ENCODE measurements at places on chromosomes 2 and 18.
A peak's percentile ranks its signal among the peaks of the same experiment; 100 is the strongest.

DNA sequence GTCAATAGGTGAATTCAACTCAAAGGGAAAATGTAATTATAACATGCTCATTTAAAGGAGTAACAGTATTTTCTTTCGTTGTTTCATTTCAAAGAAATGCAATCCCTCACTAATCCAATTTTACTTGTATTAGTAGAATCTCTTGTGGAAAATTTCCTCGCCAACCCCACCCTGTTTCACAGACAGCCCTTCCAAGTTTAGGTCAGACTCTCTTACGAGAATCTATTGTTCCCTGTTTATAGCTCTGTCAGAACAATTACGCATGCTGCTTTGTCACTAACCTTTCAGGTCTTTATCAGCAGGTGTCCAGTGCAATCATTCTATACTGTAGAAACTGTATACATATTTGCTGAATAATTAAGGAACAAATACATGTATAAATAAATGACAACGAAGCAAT, 657.8 kb upstream of the LINC00305 start:
- no peak for DNase-seq

DNA sequence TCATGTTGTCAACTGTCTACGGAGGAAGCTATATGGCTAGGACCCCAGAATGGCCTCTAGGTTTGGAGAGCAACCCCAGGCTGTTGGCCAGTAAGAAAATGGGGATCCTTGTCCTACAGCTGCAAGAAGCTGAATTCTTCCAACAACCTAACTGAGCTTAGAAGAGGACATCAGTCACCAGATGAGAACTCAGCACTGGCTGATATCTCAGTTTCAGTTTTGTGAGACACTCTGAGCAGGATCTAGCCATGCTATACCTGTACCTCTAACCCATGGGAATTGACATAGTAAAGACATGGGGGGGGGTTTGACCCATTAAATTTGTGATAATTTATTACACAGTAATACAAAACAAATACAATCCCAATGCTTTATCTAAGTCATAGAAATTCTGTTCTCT, 312.5 kb downstream of the ERBB4 start:
- DNase-seq, result no peak

DNA sequence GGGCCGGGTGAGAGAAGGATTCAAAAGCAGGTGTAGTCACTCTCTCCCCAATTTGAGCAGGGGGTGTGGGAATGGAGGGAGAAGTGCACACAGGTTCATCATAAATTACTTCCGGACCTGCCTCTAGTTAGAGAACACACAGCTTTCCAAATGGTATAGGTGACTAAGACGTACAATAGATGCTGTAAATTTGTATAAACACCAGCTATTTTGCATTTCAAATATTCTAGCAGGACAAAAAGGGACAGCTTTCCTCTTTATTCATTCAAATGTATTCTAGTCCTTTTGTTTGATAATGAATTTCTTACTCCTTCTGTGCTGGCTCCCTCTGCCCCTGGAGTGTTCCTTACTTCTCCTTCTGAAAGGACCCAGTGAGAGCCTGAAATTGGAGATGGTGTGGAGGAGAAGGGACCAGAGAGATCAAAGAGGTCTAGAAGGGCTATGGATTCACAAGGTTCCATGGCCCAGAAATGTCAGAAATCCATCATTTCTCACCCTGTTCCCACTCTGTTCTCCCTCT, 53.2 kb upstream of the SH3BP4 start:
- DNase-seq, result no peak

- peak; percentile 55 for DNase-seq
Observed at GRCh38 chr2:173191601-173192000, 116.0 kb downstream of the MAP3K20 start.

Data from IMR-90 (cell line).